ENCODE measurements at places on chromosomes 16 and 17.

DNA sequence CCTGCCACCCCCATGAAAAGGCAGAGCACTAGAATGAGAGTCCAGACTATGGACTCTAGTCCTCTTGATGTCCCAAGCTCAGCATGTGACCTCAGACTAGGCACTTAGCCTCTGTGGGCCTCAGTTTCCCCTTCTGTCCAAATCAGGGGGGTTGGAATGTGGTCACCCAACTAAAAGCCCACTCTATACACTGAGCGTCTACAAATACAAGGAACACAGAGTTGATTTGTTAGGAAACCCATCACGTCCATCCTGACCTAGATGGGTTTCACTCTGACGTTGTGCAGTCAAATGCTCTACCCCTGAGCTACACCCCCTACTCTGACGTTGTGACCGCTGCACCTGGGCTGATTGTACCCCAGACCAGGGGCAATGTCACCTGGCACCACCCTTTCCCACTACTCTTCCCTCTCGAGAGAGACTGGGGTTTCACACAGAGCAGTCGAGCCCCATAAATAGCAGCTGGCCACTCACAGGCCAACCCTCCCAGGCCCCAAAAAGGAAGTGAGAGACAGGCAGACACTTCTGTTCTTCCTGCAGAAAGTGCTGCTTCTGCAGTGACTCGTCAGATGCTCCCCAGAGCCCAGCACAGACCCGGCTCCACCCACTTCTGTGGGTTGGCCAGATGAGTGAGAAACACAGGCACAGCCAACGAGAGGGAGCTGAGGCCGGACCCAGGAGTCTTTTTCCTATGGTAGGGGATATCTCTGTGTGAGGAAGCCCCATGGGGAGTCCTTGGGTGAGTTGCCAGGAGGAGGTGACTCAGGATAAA is 16.1 kb upstream of the TNFRSF13B start:
- peak; percentile 72 for DNase-seq

DNA sequence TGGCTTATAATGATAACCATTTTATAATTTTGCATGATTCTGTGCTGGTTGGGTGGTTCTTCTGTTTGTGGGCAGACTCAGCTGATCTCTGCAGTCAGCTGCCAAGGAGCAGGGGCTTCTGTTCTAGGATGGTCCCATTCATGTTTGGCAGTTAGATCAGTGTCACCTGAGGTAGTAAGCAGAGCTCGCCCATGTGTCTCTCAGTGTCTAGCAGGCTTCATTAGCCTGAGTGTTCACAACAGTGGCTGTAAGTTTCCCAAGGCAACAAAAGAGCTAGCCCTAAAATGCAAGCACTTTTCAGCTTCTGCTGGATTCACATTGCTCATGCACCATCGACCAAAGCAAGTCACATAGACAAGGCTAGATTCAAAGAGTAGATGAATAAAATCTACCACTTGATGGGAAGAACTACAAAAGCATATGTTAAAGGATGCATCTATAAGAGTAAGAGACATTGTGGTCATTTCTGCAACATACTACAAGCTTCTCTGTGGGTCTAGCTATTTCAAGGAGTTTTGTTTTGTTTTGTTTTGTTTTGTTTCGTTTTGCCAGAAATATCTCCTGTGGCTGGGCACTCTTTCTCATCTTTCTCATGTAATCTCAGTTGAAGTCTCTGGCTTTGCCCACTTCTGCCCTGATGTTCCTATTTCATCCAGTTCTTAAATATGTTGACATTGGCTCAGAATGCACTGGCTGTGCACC is 180.8 kb downstream of the HS3ST4 start:
- DNase-seq = no peak

- DNase-seq = no peak
These were observed 38.2 kb upstream of the DOC2B start for GRCh38 chr17:219696-220095.

DNA sequence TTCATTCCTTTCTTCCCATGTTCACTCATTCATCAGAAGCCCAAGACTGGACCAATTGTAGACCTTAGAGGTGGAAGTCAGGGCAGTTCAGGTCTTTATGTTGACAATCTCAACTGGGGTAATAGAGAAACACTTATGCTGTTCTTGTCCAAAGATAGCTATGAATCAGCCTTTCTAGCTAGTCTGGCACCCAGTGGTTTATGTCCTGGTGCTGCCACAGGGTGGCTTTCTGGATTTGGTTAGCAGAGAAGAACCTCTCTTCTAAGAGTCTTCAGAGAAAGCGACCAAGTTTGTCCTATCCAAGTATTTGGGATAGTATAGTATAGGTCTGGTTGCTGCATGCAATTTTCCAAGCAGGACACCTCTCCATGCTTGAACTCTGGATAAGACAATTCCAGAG is 83.3 kb downstream of the NOG start:
- DNase-seq = no peak

DNA sequence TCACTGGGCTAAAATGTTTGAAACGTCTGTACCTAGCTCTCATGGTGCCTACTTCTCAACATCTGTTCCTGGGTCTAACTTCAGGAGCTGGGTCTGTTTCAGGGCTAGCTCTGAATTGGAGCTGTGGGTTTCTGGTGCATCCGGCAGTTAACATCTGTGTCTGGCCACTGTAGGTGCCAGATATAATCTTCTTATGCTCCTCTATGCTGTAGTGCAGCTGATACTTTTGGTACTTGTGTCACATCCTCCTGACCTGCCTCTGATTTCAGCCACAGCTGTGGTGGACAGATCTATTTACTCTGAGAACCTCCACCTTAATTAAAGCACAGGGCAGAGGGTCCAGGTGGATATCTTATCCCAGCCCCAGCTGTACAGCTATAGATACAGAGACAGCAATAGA is 496.5 kb upstream of the CDH11 start:
- DNase-seq = no peak

- no peak for DNase-seq
These were observed 18.8 kb upstream of the IRF8 start for GRCh38 chr16:85879975-85880831.

- DNase-seq = no peak
These were observed 11.9 kb downstream of the FASN start for GRCh38 chr17:82085931-82086764.

DNA sequence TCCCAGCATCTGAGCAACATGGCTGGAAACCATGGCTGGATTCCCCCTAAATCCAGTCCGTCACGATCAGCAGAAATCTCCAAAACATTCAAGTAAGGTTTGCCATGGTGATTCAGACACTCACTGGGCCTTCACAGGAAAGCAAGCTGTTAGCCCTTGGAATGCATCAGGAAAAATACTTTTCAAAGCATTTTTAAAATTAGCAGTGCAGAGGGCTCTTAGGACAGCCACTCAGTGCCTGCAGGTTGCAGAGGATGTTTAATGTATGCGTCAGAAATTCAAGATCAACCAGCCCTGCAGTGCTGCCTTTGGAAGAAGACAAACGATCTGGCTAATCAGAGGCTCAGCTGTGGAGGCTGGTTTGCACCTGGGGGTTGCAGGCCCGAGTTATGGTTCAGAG is 50.3 kb downstream of the FOXL1 start:
- no peak for DNase-seq

DNA sequence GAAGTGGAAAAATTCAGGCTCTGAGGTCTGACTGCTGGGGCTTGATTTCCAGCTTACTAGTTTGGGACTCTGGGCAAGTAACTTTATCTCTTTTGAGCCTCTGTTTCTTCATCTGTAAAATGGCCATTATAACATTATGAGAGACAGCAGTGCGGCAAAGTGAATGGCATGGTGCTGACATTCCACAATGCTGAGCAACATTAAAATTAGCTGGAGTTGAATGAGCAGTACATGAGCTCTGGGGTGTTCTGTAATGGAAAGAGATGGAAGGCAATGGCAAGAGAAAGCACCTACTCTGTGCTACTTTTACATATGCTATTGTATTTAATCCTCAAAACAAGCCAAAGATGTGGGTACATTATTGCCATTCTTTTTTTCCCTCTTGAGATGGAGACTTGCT is 535.7 kb upstream of the CDH11 start:
- no peak for DNase-seq

- DNase-seq = no peak
These were observed 121.3 kb upstream of the GSE1 start for GRCh38 chr16:85491798-85492294.

DNA sequence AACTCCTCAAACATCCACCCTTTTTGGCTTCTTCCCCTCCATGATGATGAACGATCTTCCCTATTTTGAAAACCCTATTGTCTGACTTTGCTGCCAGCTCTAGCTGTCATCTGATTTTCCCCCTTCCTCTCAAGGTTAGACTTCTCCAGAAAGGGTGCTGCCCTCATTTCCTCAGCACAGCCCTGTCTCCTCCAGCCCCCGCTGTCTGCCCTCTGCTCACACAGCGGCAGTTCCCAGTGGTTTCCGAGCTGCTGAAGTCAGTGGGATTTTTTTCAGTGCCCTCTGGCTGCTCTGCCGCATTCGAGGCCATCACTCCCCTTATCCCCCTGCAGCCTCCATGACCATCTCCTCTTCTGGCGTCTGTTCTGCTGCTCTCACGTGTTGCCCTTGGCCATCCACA is 26.6 kb upstream of the C17orf107 start:
- no peak for DNase-seq

- DNase-seq = peak; percentile 81
These were observed 8.5 kb downstream of the ALOXE3 start for GRCh38 chr17:8109661-8110455.

DNA sequence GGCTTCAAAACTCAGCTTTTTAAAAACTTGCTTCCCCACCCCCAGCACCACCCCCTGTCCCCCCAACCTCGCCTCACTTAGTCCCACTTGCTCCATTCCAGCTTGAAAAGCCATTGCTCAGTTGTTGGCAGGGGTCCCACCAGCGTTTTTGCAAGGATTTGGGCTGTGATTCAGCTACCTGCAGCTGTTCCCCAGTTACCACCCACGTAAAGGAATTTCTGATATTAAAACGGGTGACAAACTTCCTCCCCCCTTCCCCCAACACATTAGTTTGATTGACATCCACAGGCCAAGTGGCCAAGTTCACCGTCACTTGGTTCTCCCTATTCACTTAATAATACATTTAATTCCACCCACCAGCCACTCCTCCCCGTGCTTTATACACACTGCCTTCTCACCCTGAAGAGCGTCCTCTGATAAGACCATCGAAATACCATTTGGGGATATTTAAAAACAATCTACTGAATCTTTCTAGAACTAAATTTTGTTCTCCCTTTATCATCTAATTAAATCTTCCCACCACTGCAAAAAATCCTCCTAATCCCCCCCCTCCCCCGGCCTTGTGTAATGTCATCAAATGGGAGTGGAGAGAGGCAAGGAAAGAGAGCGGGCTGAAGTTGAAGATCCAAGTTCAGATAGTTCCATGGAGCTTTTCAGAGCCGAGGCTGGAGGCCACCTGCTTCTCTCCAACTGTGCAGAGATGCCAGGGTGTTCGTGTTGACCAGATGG is 55.1 kb downstream of the SOX9 start:
- no peak for DNase-seq

DNA sequence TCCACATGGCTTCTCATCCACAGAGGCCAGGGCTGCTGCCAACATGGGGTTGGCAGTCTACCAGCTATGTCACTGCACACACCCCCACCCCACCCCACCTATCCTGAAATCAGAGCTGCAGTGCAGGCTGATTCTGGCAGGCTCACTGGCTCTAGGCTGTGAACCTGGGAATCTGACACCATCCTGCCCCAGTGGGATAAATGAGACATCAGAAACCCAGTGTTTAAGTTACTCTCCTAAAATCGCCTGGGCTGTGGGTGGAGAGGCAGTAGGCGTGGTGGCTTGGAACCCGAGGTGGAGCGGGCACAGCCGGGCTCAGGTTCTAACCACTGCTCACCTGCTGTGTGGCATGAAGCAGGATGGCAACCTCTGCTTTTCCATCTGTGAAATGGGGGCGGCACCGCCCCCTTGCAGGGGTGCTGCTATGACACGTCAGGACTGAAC is 5.6 kb downstream of the SLC38A8 start:
- no peak for DNase-seq

DNA sequence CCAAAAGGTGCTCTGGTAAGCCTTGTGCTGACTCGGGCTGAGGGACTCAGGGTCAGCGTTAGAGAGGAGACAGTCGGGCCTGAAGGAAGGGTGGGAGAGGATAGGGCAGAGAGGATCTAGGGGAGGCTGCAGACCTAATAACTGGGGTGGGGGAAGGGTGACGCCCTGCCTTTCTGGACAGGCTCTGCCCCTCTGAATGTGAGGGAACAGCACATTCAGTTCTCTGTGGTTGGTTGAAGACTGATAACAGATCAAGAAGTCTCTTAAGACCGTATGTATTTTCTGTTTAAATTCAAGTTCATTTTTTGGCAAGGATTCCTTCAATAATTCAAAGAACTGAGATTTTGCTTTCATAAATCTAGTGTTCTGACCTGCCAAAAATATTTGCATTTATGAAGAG is 56.2 kb upstream of the TEKT3 start:
- DNase-seq = no peak

DNA sequence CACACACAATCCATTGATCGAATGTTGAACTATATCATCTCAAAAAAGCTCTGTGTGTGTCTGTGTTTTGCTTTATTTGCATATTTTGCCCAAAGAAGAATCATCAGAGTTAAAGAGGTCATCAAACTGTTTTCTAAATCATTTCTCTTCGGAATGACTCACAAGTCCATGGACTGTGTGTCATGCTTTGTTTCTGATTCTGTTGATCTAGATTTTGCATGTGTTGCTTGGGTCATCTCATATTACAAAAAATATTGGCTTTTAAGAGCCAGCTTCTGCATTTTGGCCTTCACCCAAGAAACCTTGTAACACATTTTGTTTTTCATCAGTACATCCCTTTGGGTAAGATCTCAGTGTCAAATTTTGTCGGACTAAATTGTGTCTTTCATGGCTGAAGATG is 471.2 kb upstream of the HSBP1 start:
- no peak for DNase-seq

GRCh38 chr17:1590029-1590746 is 27.6 kb upstream of the PITPNA start:
- peak; percentile 40 for DNase-seq

DNA sequence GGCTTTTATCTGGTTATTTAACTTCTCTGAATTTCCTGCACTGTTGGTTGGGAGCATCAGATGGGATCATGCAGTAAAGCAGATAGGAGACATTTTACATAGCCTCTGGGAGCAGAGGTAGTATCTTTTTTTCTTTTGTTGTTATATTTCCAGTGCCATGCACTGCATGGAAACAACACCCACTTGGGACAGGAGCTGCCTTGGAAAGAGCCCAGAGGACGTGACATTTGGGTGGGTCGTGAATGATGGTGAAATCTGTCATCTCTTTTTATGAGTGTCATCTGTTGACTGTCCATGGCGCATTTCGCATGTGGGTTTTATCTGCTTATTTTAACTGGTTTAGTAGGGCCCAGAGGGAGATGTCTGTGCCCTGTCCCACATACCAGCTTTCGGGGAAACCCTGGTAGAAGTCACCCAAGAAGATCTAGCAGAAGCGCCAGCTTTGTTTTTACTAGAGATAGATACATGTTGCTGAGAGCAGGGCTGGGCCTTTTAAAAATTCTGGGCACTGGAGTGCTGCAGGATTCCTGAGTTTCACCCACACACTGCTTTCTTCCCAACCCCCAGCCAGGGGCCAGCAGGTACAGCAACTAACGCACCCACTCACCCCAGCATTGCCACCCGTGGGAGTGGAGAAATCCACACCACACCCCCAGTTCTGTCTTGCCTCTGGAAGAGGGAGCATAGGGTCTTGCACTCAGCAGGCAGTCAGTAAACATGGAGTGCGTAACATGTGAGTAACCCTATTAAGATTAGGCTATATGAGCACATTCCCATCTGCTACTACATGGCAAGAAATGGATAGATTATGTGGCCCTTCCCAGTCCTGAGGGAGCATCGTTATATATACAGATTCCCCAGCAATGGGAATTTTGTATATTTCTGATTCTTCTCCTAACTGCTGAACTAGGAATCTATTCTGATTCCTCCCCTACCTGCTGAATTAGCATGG is 8.4 kb upstream of the TERF2 start:
- DNase-seq = no peak
